ENCODE measurements at places on chromosomes 16 and 17.
A peak's percentile ranks its signal among the peaks of the same experiment; 100 is the strongest.

GRCh38 chr17:13194887-13195286 lies 177.1 kb upstream of the ELAC2 start:
- no peak for DNase-seq

- DNase-seq = no peak
These were observed 132.4 kb downstream of the PRKCB start for GRCh38 chr16:23968176-23968575.

DNA sequence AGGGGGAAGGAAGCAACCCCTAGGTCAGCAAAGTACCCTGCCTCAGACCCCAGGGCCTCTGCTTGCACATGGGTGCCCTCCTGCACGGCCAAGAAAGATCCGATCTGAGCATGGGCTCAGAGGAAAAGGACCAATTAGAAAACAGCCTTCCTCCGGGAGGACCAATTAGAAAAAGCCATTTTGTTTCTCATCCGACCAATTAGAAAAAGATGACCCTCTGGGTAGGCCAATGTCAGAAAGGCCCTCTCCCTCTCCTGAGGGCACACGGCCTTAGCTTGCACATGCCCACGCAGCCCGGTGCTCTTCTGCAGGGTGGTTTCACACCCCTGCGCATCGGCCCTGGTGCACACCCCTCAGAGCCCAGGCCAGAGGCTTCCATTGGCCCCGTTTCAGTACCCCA lies 5.1 kb upstream of the CISD3 start:
- no peak for DNase-seq

DNA sequence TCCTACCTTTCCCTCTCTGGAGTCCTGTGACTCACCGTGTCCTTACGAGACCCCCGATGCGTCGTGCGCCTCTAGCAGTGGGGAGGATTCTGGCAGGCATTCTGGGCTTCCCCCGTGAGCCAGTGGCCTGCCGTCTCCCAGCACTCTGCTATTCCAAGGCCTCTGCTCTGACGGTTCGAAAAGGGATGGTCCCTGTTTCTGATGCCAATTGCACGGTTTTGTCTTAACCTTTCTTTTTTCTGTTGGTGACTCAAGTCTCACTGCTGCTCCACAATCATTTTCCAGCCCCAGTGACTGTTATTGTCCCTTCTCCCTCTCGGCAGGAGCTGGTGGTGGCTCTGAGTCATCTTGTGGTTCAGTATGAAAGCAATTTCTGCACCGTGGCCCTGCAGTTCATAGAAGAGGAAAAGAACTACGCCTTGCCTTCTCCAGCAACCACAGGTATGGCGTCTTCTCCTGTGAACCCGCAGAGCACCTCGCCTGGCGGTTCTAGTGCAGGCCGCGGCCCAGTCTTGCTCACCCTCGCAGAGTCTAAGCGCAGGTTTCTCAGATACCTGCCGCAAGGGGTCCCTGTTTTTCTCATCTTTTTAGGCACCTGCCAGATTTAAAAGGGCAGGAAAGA lies 100.1 kb upstream of the CHMP6 start:
- no peak for DNase-seq

GRCh38 chr17:77905766-77906165 lies 52.7 kb upstream of the TNRC6C start:
- DNase-seq = no peak

DNA sequence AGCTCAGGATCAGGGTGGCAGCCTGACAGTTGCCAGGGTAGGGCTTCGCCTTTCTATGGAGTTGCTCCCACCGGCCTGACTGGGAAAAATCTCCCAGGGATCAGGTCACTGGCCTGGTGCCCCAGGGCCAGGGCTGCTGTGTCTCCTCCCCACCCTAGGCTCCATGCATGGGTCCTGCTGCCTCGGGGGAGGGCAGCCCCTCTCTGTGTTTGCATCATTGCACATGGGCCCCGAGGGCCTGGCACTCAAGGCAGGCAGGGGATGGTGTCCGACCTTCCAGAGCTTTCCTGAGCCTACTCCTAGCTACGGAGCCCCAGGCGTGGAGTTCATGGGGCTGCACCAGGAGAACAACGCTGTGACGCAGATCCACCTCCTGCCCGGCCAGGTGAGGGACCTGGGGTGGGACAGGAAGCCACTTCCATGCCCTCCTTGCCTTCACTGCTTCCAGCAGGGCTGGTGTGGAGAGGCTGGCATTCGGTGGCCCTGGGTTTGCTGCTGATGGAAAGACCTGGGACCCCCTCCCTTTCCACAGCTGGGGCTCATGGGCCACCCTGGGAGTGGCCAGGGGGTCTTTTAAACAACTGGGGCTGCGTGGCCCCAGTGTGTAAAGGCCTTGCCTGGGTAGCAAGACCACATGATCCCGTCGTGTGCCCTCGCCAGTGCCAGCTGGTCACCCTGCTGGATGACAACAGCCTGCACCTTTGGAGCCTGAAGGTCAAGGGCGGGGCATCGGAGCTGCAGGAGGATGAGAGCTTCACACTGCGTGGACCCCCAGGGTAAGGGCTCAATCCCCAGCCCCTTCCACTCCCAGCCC lies 29.5 kb upstream of the MYO15B start:
- no peak for DNase-seq

DNA sequence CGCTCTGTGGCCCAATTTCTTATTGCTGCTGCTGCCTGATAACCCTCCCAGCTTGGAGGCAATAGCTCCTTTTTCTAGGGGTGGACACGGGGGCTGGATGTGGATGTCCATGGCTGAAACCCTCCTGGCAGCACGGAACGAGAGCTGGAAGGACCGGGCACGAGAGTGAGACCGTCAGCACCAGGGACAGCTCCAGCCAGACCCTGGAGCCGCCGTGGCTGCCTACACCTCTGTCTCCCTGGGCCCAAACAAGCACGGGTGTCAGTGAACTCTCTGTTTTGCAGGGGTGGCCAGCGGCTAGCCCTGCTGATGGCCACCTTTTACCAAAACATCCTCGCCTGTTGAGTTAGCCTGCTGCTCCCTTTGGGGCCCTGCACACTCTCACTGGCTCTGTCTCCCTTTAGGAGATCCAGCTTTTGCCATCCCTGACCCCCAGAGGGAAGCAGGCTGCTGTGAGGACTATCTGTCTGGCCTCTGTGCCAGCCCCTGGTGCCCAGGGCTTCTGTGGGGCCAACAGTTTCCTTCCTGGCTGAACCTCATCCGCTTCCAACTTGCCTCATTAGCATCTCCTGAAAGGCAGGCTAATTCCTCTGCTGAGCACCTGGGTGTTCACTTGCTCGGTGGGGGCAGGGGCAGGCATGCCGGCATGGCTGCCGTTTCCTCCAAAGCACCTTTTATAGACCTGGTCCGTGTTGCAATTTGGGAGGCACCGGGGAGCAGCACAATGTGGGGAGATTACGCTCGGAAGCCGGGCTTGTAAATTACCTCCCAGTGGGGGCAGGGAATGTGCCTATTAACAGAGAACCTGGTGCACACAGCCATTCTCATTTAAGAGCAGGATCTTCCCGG lies 118.1 kb downstream of the ENGASE start:
- DNase-seq = no peak

DNA sequence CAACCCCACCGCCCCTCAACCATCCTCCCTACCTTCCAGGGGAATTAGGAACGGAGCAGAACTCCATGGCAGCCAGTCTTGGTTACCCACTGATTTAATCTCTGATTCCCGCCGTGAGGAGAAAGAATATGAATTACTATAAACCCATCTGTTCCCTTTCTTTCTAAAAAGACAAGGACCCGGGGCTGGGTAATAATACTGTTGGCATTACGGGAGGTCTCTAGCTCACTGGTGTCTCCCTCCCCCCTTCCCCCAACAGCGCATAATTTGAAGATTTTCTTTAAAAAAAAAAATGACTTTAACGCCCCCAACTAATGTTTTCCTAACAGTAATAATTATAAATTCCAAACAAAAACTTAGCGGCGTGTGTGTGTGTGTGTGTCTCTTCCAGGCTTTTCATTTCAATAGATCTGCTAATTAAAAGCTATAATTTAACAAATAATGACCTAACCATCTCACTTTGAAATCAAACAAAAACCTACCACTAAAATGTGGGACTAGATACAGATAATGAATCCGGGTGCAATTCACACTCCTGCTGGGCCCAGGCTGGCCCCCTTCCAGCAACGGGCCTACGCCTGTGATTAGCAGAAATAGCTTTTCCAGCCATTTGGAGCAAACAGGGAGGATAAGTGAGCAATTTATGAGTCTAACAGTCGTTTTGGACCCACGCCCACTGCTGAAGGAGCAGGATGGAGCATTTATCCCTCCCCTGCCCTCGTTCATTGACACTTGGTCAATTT lies 18.2 kb upstream of the BHLHA9 start:
- DNase-seq = no peak

DNA sequence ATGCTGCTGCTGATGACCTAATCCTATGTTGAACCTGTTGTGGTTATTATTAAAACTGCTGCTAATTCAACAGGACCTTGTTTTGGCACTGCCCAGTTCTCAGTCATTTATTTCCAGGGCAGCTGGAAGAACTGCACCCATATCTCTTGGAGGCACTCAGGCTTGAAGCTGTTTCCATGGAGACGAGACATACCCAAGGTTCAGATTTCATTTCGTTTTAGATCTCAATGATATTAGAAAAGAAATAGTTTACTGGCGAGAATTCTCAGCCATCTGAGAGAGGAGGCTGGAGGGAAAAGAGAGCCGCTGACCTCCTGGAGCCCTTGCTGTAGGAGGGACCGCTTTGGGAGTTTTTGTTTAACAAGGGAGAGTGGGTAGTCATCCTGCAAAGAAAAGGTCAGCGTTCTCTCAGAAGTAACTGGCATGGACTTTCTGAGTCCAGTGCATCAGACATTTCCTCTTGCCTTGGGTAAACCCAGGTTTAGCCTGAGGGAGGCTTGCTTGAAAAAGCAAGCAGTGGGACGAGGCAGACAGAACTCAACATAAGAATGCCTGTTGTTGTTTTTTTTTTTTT lies 75.4 kb downstream of the YPEL2 start:
- no peak for DNase-seq

- no peak for DNase-seq
These were observed 16.1 kb upstream of the SPATA32 start for GRCh38 chr17:45277992-45278391.

GRCh38 chr17:42484304-42484703 lies 25.6 kb downstream of the ATP6V0A1 start:
- DNase-seq = no peak

- no peak for DNase-seq
These were observed 5.1 kb downstream of the KRT13 start for GRCh38 chr17:41500131-41500911.

- DNase-seq = no peak
These were observed 17.1 kb upstream of the CRK start for GRCh38 chr17:1473170-1473569.

DNA sequence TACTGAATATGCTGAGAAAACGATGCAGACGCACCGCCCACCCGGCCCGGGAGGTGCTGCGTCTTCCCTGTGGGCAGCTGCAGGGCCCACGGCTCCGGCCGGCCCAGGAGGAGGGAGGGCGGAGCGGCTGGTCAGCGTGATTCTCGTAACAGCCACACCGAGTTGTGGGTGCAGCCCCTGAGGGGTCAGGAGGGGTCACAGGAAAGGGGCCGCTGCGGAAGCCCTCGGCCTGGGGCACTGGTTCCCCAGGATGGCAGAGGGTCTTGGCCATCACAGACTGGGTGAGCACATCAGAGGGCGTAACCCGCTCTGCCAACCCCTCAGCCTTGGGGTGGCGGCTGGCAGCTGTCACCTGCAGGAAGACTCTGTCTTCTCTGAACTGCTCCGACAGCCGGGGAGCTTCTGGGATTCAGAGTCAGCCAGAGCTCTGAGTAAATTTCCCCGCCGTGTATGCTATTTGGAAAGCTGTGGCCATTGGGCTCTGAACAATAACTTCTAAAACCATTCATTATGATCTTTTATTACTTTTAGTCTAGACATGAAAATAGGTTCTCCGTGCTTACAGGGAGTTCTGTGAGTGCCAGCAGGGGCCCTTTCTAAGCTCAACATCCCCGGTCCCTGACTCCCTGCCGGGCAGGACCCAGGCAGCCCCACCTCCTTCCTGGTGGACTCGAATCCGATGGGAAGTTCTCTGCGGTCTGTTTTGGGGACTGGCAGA lies 87.4 kb upstream of the CHMP6 start:
- DNase-seq = no peak

- peak; percentile 91 for DNase-seq
These were observed 1.2 kb downstream of the DYNLL2 start for GRCh38 chr17:58084317-58084981.

DNA sequence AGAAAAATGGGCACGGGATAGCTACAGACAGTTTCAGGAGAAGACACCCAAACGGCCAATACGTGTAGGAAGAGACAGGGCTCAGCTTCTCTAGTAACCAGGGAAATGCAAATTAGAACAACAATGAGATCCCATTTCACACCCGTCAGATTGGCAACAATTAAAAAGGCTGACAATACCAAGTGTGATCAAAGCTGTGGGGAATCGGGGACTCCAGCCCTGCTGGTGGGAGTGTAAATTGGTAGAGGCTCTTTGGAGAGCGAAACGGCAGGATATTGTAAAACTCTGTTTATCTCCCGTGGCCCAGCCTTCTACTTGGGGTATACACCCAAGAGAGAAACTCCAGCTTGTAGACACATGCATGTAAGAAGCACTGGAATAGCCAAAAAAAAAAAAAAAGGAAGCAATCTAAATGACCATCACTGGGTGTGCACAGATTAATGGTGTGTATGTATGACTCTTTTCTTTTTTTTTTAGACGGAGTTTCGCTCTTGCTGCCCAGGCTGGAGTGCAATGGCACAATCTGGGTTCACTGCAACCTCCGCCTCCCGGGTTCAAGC lies 27.5 kb downstream of the MYBBP1A start:
- DNase-seq = no peak

DNA sequence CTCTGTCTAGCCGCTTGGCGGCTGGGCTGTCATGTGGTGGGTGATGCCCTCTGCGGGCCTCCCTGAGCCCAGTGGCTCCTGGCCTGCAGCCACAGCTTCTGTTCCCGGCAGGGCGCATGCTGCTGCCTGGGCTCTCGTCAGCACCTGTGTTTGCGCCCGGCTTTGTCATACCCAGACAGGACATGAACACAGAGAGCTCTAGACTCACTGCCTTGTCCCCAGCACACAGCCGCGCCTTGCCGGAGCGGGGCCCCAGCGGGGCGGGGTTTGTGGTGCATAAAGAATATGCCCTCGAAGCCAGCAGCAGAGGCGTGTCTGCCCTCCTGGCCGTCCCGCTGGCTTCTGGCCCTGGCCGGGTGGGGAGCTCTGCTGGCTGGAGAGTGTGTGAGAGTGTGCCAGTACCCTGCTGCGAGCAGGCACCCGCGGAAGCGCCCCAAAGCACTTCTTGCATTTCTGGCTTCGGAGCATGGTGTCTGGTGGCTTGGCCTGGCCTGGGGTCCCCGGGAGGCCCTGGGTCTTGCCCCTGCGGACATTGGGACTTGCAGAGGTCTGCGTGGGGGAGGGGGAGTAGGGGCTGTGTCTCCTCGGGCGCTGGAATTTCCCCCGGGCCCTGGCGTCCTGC lies 14.4 kb downstream of the ASPSCR1 start:
- DNase-seq = no peak
